ENCODE measurements at places on chromosomes 7 and 10. TPM values are rescaled to one million over a fixed set of nuclear protein-coding genes. Genes with fewer than 3 reads are reported as not detected.

DNA sequence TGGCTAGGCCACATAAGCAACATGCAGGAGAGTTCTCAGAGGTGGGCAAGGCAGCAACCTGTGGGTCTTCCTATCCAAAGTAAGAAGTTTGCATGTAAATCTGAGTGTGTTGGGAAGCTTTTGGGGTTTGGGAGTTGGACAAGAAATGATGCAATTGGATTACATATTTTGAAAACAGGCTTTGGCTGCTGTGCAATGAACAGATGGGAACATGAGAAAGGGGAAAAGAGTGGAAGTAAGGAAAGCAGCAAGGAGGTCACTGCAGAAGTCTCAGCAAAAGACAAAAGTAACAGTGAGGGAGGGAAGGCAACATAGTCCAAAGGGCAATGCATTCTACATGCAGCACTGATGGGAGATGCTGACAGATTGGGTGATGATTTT lies 61.1 kb upstream of the C10orf90 start:
- DNase-seq, result no peak

DNA sequence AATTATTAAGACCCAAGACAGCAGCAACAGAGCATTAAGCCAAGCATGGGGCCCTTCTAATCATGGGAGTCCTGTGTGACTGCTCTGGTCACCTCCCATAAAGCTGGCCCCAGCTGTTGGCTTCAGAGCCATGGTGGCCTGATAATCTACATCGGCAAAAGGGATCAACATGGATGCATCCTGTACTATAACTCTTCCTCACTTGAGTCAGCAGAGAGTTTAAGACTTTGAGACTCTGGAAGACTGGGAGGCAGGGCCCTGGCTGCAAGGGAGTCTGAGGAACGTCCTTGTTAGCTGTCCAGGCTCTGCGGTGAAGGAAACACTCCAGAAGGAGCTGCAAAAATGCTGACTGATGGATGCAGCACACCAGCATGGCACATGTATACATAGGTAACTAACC lies 95.0 kb upstream of the KIAA1217 start:
- DNase-seq, result no peak

DNA sequence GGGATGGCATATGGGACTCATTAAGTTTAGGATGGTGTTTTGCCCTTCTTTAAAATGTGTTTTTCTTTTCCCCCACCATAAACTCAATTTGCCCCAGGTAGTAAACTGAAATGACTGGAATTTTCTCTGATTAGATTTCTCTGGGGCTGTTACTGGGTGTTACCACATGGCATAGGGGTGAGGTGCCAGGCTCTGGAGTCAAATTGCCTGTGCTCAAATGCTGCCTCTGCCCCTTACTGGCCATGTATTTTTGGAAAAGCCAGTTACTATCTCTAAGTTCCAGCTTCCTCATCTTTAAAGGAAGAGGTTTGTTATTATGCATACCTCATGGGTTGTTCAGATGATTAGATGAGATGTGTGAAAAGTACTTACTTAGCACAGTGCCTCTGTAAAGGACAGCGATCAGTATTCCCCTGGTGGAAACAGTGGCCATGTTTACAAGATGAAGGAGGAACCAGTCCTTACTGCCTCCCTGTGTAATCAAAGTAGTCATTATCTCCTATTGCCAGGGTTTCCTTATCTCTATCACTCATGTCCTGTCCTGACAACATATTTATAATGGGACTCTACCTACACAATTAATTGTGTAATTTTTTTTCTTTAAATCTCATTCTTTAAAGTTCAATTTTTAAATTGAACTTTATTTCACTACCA lies 352.0 kb downstream of the KCNMA1 start:
- DNase-seq, result no peak

DNA sequence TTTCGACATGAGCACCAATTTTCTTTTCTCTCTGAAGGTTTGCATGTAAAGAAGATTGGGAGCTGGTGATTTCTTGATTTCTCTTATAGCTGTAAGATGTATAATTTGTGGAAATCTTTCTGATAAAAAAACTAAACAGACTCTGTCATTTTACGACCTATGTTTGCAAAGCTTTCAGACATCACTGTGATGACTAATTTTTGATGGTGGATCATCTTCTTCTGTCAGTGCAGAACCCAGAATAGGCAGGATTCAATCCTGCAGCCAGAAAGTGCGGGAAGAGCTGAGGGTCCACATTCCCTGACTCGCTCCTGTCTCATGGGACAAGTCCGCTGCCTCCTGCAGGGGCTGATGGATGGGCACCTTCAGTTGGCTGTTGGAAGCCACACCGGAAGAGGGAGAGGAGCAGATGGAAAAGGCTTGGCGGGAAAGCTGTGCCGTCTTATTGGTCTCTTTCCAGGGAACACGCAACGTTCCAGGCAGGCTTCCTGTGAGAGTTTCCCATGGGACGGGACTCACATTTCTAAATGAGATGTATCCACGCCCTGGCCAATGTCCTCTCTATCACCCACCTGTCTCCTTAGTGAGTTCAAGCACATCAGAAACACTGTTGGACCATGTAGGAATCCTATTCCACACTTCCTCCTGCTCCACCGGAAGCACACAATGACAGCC lies 186.9 kb downstream of the PRPF18 start:
- no peak for DNase-seq

GRCh38 chr10:18429335-18429734 lies 222.1 kb downstream of the NSUN6 start:
- no peak for DNase-seq

- DNase-seq, result no peak
These were observed 336.7 kb upstream of the KLF6 start for GRCh38 chr10:4121502-4122380.

DNA sequence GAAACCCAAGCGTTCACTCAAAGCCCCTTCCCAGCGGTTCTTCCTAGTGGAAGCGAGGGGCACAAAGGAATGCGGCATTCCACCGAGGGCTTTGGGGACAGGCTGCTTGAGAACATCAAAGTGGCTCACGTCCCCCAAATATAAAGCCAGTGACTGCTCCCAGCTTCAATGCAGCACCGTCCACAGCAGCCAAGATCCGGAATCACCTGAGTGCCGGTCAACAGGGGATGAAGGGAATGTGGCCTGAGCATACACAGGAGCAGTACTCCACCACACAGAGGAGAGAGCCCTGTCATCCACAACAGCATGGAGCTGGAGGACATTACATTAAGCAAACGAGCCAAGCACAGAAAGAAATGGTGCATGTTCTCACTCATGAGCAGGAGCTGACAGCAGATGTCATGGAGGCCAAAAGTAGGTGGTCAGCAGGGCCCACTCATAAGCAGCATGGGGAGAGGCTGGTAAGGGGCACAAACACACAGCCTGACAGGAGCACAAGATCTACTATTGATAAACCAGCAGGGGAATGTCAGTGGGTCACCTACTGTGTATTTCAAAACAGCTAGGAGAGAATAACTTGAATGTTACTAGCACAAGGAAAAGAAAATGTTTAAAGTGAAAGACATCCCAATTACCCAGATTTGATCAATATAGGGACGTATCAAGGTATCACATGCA lies 79.5 kb downstream of the DIP2C start:
- DNase-seq, result no peak

GRCh38 chr10:93604146-93604545 lies 3.1 kb upstream of the RBP4 start:
- no peak for DNase-seq

GRCh38 chr7:112669306-112669705 lies 120.9 kb downstream of the TMEM168 start:
- DNase-seq, result no peak

DNA sequence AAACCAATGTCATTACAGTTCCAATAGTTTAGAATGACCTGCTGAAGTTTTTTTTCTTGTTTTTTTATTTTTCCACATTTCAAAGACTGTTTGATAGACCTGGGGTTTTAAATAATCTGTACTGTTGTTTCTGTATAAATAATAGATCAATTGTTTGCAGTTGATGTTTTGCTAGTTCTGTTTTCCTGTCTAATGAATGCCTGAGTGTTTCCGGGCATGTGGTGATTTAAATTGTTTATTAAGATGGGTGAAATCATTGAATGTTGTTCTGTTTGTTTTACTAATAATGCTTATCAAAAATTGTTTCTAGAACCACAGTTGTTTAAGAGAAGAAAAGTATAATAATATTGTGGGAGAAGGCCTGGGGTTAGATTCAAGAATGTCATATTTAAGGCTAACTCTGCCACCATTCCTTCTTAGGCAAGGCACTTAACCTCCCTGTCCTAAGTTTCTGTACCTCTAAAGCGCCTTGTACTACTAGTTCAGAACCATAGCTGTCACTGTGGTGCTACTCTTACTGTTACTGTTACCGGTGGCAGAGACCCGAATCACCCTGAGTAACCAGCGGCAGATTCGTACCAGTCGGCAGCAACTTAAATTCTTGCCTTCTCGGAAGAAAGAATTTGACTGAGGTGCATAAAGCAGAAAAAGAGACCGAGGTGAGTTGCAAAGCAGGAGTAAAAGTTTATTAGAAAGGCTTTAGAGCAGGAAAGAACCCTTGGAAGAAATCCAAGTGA lies 1014.1 kb downstream of the REEP3 start:
- no peak for DNase-seq

GRCh38 chr7:8217200-8218068 lies 44.5 kb downstream of the ICA1 start:
- peak; percentile 52 for DNase-seq

DNA sequence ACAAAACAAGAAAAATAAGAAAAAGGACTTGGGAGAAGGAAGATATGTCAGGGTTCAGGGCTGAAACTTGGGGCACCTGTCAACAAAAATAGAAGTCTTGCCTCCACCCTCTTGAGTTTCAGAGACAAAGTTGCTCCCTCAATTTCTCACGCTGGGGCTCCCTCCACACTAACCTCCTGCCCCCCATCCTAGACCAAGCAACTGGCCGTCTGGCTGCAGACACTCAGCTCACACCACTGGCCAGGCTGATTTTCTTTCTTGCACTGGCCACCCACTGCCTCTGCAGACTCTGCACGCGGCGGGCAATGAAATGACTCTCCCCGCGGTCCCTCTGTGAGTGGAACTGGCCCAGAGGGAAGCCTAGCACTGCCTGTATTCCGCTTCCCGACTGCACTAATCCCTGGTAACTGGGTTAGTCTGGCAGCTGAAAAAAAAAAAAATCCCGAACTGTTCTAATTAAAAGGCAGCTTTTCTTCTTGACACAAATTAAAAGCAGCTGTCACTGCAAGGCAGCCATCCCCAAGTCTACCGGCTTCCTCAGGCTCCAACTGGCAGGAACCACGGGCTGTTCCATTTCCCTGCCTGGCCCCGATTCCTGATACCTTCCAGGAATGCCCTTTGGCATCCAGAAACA lies 83.5 kb downstream of the SPDYE5 start:
- no peak for DNase-seq

- DNase-seq, result no peak
These were observed 73.5 kb downstream of the LRRN3 start for GRCh38 chr7:111164442-111164841.

DNA sequence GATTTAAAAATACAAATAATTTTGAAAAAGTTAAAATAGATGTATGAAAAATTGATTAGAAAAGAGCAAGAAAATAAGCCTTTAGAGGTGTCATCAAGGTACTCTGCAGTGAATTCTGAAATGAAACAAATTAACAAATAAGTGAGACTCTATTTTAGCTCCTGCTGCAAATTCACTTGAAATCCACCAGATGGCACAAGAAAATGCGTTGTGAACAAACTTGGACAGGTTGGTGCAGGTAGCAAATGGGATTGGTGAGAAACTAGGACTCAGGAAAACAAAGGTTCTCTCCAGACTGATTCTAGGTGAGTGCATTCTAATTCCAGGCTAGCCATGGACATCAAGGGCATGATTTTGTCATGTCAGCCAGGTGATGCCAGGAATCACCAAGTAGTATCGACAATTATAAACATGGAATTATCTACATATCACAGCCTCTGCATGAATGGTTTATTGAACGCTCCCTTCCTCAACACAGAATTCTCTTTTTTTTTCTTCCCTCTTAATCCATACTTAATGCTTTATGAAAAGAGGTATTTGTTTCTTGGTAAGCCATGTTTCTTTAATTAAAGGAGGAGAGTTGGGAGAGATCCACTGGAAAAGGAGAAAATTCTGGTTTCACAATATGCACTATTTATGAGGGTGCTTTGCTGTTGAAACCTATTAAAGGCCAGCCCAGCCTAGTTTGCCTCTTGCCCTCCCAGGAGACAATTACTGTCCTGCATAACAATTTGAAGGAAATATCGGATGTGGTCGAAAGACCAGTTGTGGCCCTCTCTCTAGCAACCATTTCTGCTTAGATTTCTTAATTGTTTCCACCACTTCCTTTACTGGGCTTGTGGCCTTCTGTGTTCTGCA lies 118.1 kb downstream of the ZNF365 start:
- no peak for DNase-seq

GRCh38 chr7:105307163-105307672 lies 81.5 kb downstream of the SRPK2 start:
- no peak for DNase-seq

GRCh38 chr7:109473172-109473571 lies 903.5 kb downstream of the DNAJB9 start:
- DNase-seq, result no peak

GRCh38 chr10:57096044-57096443 lies 735.0 kb upstream of the ZWINT start:
- no peak for DNase-seq

DNA sequence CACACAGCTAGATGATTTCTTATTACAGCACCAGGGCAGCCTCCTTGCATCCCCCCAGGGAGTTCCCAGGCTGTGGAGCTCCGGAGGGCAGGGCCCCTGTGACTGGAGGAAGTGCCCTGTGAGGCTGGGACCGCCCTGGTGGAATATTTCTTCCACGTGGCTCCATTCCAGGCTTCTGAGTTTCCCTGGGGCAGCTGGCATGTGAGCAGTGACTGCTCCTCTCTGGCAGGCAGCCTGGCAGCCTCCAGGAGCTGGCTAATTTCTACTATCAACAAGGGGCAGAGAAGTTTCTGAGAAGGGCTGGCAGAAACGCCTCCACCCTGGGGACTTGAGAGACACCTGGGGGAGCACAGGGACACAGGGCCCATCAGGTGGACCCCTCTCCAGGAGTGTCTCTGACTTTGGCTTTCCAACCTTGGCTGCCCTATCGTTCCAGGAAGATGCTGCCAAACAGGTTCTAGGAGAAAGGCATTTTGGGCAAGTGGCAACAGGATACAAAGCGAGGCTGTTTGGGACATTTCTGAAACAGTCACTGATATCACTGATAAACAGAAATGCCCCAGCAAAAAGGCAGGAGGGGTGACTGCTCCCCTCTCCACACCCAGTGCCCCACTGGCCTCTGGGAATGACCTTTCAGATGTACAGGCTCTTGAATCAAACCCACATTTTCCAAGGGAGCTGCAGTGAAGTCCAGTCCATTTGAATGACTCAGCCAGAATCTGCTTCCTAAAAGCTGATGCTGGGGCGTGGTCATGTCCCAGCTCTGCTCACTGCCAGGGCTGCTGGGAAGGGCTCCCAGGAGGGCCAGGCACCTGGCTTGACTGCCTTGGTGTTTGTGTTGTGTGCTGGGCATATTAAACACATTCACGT lies 16.1 kb downstream of the MYOF start:
- DNase-seq, result peak; percentile 92

Gene PIK3AP1
- 4.2 TPM for total RNA-seq

Gene MLXIPL
- not detected for total RNA-seq

Gene PLXNA4
- not detected for total RNA-seq

Gene SPDYE8
- total RNA-seq, result not detected

Gene FGFR2
- 1.6 TPM for total RNA-seq

Gene LDB3
- not detected for total RNA-seq

Gene TMEM176A
- total RNA-seq, result not detected

Gene CXCL12
- 0.46 TPM for total RNA-seq

Data from epithelial cell of proximal tubule (primary cell).